Activated T-helper 1 cell treated with anti-CD3 and anti-CD28 coated beads, Interleukin-12 subunit alpha, Interleukin-12 subunit beta, Interleukin-2, Interleukin-4 antibody, amounts not matched to agents 30 ng/mL and 10 ng/mL and 1 ng/mL, durations not matched to agents 14 hours and 24 hours and 36 hours (primary cell): ENCODE measurements at places on chromosomes 12 and 14.

- no peak for DNase-seq
Observed at GRCh38 chr12:1318327-1319031, 275.9 kb downstream of the FBXL14 start.

DNA sequence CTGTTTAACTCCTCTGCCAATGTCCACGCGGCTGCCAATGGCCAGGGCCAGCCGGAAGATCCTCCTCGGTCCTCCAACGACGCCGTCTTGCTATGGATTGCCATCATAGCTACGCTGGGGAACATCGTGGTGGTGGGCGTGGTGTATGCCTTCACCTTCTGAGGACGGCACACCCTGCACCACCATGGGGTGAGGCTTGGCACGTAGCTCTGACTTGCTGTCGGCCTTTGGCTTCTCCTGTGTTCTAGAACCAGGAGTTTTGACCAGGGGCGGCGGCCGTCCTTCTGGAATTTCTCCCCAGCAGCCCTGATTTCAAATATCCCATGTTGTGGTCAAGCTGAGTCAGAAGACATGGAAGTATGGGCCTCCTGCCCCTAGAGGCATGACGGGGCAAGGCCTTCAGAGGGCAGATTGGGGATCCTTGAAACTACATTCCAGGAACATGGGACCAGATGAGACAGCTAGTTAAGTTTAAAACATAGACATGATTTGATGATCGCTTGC lies 47.5 kb downstream of the C14orf132 start:
- no peak for DNase-seq

- DNase-seq: no peak
Observed at GRCh38 chr12:100170313-100170858, 27.7 kb upstream of the BLTP3B start.

- no peak for DNase-seq
Observed at GRCh38 chr12:53094394-53094787, 3.1 kb upstream of the IGFBP6 start.

DNA sequence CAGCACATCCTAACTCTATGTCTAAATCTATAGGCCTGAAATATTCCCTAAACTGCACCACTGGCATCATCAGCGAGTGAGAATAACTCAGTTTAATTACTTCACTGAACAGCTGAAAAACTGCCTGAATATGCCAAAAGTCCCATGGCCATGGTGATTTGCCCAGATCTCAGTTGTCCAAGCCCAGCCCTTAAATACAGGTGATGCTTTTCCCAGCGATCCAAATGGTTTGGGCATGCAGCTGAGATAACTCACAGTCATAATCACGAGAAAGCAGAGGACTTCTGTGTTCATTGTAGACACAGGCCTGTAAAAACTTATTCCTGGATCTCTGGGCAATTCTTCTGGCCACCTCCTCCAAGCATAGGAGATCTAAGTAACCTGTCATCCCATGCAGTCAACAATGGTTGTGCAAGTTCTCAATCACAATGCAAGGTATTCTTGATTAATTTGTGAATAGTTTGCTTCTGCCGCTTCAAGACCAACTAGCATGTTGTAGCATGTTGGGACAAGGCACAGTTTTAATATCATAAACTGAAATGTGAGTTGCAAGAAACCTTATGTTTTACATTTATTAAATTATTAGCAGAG lies 40.5 kb downstream of the DUSP6 start:
- no peak for DNase-seq

GRCh38 chr12:130712346-130713065 lies 3.6 kb downstream of the RIMBP2 start:
- no peak for DNase-seq

DNA sequence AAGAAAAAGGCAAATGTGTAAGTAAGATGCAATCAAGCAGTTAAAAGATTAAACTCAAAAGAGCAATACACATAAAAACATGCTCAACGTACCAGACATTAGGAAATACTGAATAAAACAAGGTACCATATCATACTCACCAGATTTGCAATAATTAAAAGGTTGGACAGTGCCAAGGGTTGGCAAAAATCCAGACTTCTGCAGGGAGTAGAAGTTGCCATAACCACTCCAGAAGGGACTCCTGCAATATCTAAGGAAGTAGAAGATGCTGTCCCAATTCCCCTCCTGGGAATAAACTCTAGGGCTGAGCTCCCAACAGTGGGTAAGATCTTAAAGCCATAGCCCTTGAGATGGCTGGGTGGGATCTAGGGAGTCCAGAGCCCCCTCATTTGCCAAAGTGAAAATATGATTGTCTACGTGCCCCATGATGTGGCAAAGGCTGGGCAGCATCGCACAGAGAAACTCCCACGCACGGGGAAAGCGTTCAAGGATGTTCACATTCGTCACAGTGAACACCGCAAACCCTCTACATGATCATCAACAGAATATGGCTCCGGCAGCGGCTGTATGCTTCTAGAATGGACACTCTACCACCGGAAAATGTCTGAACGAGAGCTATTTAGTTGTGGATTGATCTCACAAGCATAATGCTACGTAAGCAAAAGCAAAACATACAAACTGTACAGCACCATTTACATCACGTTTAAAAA lies 12.3 kb downstream of the KCTD10 start:
- DNase-seq: no peak

DNA sequence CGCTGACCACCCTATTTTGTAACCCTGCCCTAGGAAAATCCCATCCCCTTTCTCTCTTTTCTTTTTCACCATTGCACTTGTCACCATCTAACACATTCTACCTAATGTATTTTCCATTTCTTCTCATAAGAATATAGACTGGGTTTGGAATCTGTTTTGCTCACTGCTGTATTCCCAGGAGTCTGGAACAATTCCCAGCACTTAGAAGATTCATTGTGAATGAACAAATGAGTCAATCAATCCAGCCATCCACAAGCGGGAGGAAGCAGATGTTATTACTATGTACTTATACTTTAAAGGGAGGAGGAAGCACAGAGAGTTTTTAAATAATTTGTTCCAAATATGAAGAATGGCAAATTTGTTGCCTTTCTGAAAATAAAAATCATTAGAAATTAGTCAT lies 142.1 kb downstream of the KIF21A start:
- no peak for DNase-seq

GRCh38 chr14:92619671-92620456 lies 106.3 kb downstream of the RIN3 start:
- no peak for DNase-seq

DNA sequence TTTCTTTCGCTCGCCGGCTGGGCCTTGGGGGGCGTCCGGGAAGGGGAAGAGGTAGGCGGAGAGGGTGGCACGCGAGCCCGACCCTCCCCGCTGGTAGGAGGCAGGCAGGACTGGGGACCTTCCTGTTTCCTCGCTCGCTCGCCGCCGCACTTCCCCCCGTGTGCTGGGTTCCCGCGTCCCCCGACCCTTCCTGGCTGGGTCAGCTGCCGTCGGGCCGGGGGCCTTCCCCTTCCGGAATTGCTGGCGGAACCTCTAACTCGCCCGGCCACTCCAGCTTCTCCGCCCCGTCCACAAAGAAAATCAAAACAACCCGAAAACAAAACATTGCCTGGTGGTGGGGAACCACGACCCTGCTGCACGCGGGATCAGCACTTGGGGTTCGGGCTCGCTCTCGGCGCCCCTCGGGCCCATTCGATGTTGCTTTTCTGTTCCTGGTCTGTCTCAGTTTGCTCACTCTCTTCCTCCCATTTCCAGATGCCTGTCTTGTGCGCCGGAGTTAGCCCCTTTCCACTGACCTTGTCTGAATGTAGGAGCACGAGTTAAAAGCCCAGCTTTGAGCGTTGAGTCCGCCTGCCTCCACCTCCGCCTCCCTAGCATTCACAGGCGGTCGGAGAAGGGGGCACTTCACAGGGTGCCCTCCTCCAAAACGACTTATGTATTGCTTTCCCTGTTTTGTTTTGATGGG lies 581 bp downstream of the PAPOLA start:
- peak; percentile 44 for DNase-seq

DNA sequence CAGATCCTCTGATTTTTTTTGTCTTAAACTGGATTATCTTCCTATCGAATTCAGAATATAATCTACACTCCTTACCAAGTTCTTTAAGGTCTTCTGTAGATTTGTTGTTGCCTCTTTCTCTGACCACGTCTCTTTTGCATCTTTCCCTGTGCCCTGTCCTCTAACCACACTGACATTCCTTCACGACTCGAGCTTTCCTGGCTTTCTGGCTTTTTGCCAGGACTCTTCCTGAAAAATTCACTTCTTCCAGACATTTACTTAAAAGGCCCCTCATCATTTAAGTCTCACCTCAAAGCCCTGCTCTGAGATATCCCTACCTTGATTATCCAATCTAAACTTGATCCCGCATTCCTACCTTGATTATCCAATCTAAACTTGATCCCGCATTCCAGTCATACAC lies 422.3 kb upstream of the DCN start:
- no peak for DNase-seq

GRCh38 chr14:104307627-104308401 lies 169.4 kb downstream of the KIF26A start:
- no peak for DNase-seq

GRCh38 chr14:50533241-50533705 lies 904 bp upstream of the MAP4K5 start:
- DNase-seq: no peak

GRCh38 chr12:89372584-89373370 lies 20.5 kb upstream of the DUSP6 start:
- no peak for DNase-seq

- DNase-seq: no peak
Observed at GRCh38 chr12:9732921-9733461, at the start of gene CLECL1. TSS of gene CLECL1 (minus strand) at chr12:9733097.

DNA sequence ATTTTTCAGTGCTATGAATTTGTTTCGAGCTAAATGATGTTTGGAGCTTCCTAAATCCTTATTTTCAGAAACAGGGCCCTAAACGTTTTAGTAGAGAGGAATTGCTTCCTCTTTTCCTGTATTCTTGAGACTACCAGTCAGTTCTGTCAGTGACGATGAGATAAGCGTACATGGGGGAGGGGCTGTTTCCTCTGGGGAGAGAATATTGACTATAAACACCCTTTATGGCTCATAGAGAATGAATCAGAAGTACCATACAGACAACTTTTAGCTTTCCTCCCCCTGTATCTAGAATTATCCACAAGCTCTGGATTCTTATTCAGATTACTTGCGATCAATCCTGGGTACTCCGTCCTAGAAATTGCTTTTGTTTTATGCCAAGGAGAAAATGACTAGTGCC lies 5.1 kb downstream of the TBK1 start:
- no peak for DNase-seq

DNA sequence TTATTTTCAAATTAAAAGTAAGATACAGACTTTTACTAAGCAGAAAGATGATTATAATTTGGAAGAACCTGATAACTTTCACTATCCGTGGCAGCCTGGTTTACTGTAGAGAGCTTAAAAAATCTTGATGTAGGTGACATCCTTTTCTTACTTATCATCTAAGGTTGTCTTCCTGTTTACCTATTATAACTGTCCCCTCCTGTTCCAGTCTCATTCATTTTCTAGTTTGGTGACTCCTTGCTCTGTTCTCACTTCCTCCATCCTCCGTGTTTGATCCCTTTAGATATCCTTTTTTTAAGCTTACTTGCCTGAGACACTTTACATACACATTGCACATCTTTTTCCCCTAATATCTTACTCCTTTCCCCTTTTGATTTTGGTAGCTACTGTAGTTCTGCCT lies 27.5 kb downstream of the CCDC91 start:
- no peak for DNase-seq

DNA sequence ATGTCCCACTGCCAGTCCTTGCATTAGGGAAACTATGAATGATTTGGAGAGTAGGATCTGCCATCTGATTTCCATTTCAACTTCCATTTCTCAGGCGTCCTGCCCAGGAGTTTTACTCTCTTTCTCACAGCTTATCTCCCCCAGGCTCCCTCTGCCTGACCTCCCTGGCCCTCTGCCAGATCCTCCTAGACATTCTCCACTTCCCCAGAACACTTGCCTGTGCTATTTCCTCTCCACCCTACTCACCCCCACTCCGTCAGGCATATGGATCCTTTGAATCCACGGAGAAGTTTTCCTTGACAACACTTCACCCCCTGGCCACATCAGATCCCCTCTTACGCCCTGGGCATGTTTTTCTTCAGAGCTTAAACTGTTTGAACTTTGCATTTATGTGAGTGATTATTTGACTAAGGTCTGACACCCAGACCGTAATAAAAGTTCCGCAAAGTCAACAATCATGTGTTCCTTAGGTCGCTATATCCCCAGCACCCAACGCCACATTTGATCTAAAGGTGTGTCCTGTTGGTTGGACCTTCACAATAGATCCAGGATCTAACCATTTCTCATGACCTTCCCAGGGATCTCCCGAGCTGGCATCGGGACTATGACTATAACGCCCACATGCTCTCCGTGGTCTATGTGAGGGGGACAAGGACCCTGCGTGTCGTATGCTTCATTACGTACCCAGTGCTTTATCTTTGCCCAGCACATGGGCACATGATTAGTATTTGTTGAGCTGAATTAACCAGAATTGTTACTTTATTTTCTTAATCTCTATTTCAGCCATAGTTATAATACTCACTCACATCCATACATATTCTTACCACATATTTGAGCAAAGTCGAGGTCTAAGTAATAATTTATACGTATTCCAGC lies 255.8 kb upstream of the FOXN3 start:
- no peak for DNase-seq

DNA sequence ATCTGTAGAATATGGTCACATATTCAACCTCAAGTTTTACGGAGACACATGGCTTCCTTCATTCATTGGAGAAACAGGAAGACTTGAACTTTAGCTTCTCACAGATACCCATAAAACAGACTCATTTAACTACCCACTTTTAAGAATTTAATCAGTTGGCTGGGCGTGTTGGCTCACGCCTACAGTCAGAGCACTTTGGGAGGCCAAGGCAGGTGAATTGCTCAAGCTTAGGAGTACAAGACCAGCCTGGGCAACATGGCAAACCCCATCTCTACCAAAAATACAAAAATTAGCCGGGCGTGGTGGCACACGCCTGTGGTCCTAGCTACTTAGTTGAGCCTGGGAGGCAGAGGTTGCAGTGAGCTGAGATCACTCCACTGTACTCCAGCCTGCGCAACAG lies 64.7 kb upstream of the STAC3 start:
- DNase-seq: no peak

GRCh38 chr12:127881371-127882140 lies 385.4 kb upstream of the TMEM132C start:
- DNase-seq: no peak

DNA sequence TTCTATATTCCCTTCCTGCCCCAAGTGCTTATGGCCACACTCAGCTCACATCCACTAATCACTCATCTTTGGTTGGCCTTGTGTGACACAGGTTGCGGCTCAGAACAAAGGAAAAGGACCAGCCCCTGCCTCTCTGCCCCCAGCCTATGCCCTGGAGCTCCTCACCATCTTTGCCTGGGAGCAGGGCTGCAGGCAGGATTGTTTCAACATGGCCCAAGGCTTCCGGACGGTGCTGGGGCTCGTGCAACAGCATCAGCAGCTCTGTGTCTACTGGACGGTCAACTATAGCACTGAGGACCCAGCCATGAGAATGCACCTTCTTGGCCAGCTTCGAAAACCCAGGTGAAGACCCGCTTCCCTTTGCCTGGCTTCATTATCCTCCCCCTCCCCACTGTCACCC lies 15.8 kb upstream of the OAS2 start:
- no peak for DNase-seq

- no peak for DNase-seq
Observed at GRCh38 chr14:81886588-81886987, 352.9 kb upstream of the SEL1L start.

- DNase-seq: no peak
Observed at GRCh38 chr12:54997929-54998522, 13.5 kb upstream of the TESPA1 start.
